Breast epithelium (tissue), 4 donors: ENCODE measurements at places on chromosomes 3 and 15. TPM values are rescaled to one million over a fixed set of nuclear protein-coding genes. Genes with fewer than 3 reads are reported as not detected.

DNA sequence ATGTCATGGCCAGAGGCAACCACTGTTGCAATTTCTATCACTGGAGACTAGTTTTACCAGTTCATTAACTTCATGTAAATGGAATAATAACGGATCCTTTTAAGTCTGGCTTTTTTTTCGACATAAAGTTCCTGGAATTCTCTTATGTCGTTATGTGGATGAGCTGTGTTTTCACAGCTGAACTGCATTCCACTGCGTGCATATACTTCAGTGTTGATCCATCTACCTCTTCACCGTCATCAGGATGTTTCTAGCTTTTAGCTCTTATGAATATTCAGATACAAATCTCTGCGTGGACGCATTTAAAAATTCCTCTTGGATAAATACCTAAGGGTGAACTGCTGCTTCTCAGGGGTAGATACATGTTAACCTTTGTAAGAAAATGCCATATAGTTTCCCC, 15.6 kb upstream of the CYFIP1 start:
- H3K36me3 ChIP-seq: no peaks in the 10 kb centered on the region
- DNase-seq: no peak
- no peak overlapping the region for H3K27ac ChIP-seq
- no peaks in the 10 kb centered on the region for H3K4me1 ChIP-seq
- no peak overlapping the region for H3K4me3 ChIP-seq

DNA sequence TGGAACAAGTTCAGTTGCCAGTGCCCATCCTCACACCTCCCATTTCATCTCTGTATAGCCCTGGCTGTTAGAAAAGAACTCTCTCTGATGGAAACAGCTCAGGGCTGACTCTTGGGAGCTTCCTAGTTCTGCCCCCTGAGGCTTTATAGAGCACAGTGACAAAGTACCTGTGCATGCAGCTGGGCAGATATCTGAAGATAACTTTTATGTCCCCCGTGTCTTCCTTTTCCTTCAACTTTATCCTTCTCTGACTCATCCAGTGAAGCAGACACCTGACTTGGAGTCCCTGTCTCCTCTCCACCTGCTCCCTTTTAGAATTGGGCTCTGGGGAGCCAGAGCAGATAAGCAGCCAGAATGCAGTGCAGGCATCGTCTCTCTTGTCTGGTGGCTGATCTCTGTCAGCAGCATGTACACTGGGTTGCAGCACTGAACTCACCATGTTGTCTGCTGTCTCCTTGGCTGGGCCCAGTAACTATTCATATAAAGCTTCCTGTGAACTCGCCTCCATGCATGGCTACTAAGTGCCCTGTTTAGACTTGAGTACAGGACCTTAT, 53.9 kb upstream of the PLXNA1 start:
- H3K36me3 ChIP-seq: no peaks in the 10 kb centered on the region
- DNase-seq: no peak
- H3K27me3 ChIP-seq: no peaks in the 10 kb centered on the region
- H3K4me1 ChIP-seq: peaks cover 10% of the 10 kb centered on the region
- no peak overlapping the region for H3K4me3 ChIP-seq
- H3K27ac ChIP-seq: no peak overlapping the region

DNA sequence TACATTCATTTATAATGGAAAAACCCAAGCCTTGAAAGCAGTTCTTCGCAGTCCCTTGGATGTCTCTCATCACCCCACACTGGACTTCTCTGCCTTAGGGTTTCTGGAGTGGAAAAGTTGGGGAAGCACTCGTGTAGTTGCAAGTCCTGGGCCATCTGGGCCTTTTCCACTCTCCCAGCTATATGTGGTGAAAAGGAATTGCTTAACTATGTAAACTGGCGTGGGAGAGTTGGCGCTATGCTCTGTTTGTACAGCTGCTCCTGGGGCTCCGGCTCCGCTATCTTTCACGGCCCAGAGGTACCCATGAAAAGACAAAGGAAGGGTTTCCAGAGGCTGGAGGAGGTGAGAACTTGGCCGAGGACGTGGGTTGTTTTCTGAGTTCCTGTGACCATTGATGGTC, 81.1 kb upstream of the MYZAP start:
- peak overlapping the region; percentile 75 for H3K27ac ChIP-seq
- no peaks in the 10 kb centered on the region for H3K27me3 ChIP-seq
- no peaks in the 10 kb centered on the region for H3K36me3 ChIP-seq
- H3K4me3 ChIP-seq: no peak overlapping the region
- no peaks in the 10 kb centered on the region for H3K4me1 ChIP-seq

DNA sequence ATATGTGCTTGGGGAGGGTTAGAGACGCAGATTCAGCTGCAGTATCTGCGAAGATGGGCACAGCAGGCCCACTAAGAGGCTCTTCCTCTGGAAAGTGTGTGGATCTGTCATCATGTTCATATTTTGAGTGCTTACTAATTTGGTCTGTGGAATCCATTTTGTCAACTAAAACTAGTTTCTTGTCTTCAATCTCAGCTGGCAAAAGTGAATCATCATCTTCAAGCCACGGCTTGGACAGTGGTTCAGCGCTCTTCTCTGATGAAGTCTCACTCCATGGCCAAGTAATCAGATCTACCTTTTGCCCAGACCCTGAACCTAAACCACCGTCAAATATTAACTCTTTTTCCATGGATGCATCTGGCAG, 76.2 kb downstream of the IMPG2 start:
- H3K4me3 ChIP-seq: no peak overlapping the region
- H3K27me3 ChIP-seq: no peaks in the 10 kb centered on the region
- no peaks in the 10 kb centered on the region for H3K36me3 ChIP-seq
- no peaks in the 10 kb centered on the region for H3K4me1 ChIP-seq
- no peak for DNase-seq

DNA sequence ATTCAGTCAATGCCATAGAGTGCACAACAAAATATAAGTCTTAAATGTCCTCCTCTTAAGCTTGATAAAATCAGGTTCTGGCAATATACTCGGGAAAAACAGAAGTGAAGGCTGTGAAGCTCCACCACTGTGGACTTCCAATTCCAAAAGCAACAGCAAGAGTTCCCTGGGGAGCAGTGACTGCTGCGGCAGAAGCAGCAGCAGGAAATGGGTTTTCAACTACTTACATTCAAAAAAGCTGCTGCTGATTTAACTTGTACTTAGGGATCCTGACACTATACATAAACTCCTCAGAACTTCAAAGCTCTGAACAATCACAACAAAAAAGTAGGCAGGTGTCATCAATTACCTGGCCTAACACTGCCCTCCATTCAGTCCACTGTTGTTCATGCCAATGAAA, 4.7 kb downstream of the CEP152 start:
- no peak for DNase-seq
- H3K36me3 ChIP-seq: no peaks in the 10 kb centered on the region
- H3K4me1 ChIP-seq: no peaks in the 10 kb centered on the region
- H3K4me3 ChIP-seq: no peak overlapping the region
- no peak overlapping the region for H3K27ac ChIP-seq
- no peaks in the 10 kb centered on the region for H3K27me3 ChIP-seq

DNA sequence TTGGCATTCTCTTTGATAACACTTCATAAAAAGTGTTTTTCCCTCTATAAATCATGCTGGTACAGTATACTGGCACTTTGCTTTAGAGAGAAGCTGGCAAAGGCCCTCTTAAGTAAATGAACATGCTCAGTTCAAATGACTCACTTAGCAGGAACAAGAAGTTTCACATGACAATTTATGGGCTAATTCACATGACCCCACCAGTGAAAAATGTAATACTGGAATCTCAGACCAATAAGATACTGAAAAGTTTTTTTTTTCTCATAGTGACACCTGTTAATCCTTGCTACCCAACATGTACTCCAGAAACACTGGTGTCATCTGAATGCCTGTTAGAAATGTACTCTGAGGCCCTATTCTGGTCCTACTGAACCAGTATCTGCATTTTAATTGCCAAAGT, 13.9 kb downstream of the BTBD1 start:
- no peaks in the 10 kb centered on the region for H3K36me3 ChIP-seq
- no peak overlapping the region for H3K27ac ChIP-seq
- H3K4me1 ChIP-seq: no peaks in the 10 kb centered on the region
- no peak overlapping the region for H3K4me3 ChIP-seq
- no peaks in the 10 kb centered on the region for H3K27me3 ChIP-seq

Gene THBS1
- total RNA-seq: 386 TPM

Gene OSTN
- total RNA-seq: not detected

Gene MRAS
- total RNA-seq: 74.8 TPM

Gene SPTSSB
- total RNA-seq: 0.16 TPM

Gene MESP2
- total RNA-seq: 0.64 TPM
